ENCODE measurements at places on chromosomes 3 and 15. TPM values are rescaled to one million over a fixed set of nuclear protein-coding genes. Genes with fewer than 3 reads are reported as not detected.

Gene TRPM1
- total RNA-seq, result not detected

Gene MASP1
- total RNA-seq, result 4.3 TPM

Gene GP5
- 0.38 TPM for total RNA-seq

Gene STRIT1
- total RNA-seq, result not detected

Gene HTR3E
- total RNA-seq, result not detected

Gene TFRC
- total RNA-seq, result 478 TPM

Gene SLC2A2
- total RNA-seq, result not detected

Gene C3orf85
- total RNA-seq, result not detected

Gene ZNF774
- 5.5 TPM for total RNA-seq

- peak; percentile 56 for DNase-seq
- H3K4me1 ChIP-seq, result peaks cover 32% of the 10 kb centered on the region
- no peaks in the 10 kb centered on the region for H3K27me3 ChIP-seq
- H3K36me3 ChIP-seq, result peaks cover 30% of the 10 kb centered on the region
These were observed 14.2 kb upstream of the CLEC3B start for GRCh38 chr3:45011756-45012508.

GRCh38 chr15:70204652-70205051, 106.9 kb upstream of the TLE3 start:
- H3K36me3 ChIP-seq, result no peaks in the 10 kb centered on the region
- H3K27ac ChIP-seq, result no peak overlapping the region
- H3K27me3 ChIP-seq, result no peaks in the 10 kb centered on the region
- no peak overlapping the region for H3K4me3 ChIP-seq
- peaks cover 5% of the 10 kb centered on the region for H3K4me1 ChIP-seq

- peaks cover 37% of the 10 kb centered on the region for H3K4me1 ChIP-seq
- H3K27ac ChIP-seq, result peak overlapping the region; percentile 75
- DNase-seq, result peak; percentile 68
- H3K36me3 ChIP-seq, result no peaks in the 10 kb centered on the region
These were observed 79.8 kb downstream of the ABHD5 start for GRCh38 chr3:43770426-43771103.

GRCh38 chr3:11236588-11237461, 35.4 kb upstream of the ATG7 start:
- no peaks in the 10 kb centered on the region for H3K36me3 ChIP-seq
- no peaks in the 10 kb centered on the region for H3K4me1 ChIP-seq
- H3K27ac ChIP-seq, result no peak overlapping the region
- no peak overlapping the region for H3K4me3 ChIP-seq
- H3K27me3 ChIP-seq, result no peaks in the 10 kb centered on the region
- peak; percentile 77 for DNase-seq

DNA sequence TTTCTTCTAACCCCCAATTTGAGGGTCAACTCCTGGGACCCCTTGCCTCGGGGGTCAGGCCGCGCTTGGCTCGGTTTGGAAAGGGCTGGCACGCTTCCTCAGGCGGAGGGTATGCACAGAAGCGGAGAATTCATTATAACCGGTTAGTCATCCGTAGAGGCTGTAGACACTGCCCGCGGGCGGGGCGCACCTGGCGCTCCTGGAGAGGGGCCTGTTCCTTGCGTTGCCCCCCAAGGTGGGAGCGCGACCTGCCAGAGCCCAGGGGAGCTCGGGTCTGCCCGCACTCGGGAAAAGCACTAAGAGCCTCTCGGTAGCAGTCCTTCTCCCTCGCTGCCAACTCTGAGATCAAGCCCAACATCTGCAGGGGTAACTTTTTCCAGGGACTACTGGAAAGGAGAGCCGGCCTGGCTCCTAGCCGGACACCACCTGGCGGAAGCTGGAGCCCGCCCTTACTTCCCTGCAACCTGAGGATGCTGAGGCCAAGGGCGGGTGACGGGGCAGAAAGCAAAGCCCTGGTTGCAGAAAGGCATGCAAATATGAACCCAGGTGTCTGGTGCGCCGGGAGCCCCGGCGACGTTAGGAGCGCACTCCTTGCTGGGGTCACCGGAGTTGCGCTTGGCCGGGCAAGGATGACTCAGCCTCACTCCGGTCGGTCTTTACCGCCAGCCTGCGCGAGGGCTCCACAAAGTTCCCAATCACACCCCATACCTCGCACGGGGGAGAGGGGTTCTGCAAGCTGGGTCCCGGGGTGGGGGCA, 1.5 kb upstream of the CACNA2D3 start:
- no peaks in the 10 kb centered on the region for H3K36me3 ChIP-seq
- H3K27ac ChIP-seq, result no peak overlapping the region
- peak; percentile 47 for DNase-seq
- peaks cover 40% of the 10 kb centered on the region for H3K27me3 ChIP-seq

GRCh38 chr15:57122080-57122840, 203.8 kb downstream of the TCF12 start:
- H3K27ac ChIP-seq, result peak overlapping the region; percentile 33
- DNase-seq, result no peak
- H3K36me3 ChIP-seq, result no peaks in the 10 kb centered on the region
- no peak overlapping the region for H3K4me3 ChIP-seq

DNA sequence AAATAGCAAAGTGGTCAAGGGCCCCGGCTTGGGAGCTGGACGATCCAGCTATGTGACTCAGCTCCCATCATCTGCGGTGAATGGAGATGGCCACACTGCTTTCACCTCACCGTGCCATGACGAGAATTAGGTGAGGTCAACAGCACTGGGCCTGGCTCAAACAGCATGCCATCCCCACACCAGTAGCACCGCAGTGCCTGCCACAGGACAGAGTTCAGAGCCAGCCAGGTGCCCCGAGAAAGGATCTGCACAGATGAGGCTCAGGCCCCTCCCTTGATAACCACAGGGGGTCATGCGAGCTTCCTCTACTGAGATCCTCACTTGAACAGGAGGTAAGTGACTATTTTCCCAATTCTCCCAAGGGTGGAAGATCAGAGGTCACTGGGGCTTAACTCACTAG, 29.4 kb downstream of the ZXDC start:
- H3K4me3 ChIP-seq, result no peak overlapping the region
- H3K27me3 ChIP-seq, result no peaks in the 10 kb centered on the region
- H3K36me3 ChIP-seq, result peaks cover 49% of the 10 kb centered on the region
- no peaks in the 10 kb centered on the region for H3K4me1 ChIP-seq
- no peak overlapping the region for H3K27ac ChIP-seq

- H3K36me3 ChIP-seq, result no peaks in the 10 kb centered on the region
- peaks cover 26% of the 10 kb centered on the region for H3K4me1 ChIP-seq
- no peak for DNase-seq
- peaks cover 21% of the 10 kb centered on the region for H3K27me3 ChIP-seq
- peak overlapping the region; percentile 74 for H3K27ac ChIP-seq
These were observed 5.7 kb downstream of the PLCH1 start for GRCh38 chr3:155739154-155739553.

- no peaks in the 10 kb centered on the region for H3K27me3 ChIP-seq
- no peaks in the 10 kb centered on the region for H3K4me1 ChIP-seq
- H3K27ac ChIP-seq, result no peak overlapping the region
- no peaks in the 10 kb centered on the region for H3K36me3 ChIP-seq
- no peak overlapping the region for H3K4me3 ChIP-seq
These were observed 65.2 kb downstream of the RARB start for GRCh38 chr3:25493246-25493645.

GRCh38 chr15:70646169-70646568, 117.2 kb downstream of the UACA start:
- no peaks in the 10 kb centered on the region for H3K4me1 ChIP-seq
- no peak overlapping the region for H3K4me3 ChIP-seq
- no peak overlapping the region for H3K27ac ChIP-seq
- H3K36me3 ChIP-seq, result no peaks in the 10 kb centered on the region
- no peaks in the 10 kb centered on the region for H3K27me3 ChIP-seq

DNA sequence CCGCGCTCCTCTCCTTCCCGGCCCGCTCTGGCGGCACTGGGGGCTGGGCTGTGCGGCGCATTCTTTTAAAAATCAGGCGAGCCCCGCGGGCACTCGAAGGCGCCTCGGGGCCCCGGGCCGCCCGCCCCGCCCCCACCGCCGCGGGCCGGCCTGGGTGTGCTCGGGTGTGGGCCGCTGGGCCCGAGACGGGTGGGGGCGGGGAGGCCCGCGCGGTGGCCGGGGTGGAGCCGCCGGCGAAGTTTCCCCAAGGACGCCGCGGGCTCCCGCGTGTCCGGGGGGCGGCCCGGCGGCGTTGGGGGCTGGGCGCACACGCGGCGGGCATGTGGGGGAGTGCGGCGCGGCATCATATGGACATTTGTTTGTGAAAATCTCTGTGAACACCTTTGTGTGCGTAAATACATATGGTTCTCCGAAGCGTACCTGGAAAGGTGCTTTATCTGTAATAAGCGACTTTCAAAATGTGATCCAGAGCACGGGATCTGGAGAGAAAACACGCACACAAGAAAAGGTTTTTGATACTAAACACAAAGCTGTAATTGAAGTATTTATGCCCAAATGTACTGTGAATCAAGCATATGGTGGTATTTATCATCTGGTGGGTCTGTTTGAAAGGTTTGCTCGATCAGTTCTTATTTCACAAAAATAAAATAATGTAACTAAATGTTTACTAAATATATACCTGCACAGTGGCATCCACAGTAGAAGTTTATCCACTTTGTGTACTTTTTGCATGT, 612 bp upstream of the TBL1XR1 start:
- peak overlapping the region; percentile 74 for H3K4me3 ChIP-seq
- peak overlapping the region; percentile 94 for H3K27ac ChIP-seq
- H3K4me1 ChIP-seq, result peaks cover 35% of the 10 kb centered on the region

- H3K27me3 ChIP-seq, result no peaks in the 10 kb centered on the region
- H3K4me1 ChIP-seq, result peaks cover 47% of the 10 kb centered on the region
- H3K27ac ChIP-seq, result peak overlapping the region; percentile 27
- no peak overlapping the region for H3K4me3 ChIP-seq
These were observed 89.9 kb upstream of the MEF2A start for GRCh38 chr15:99475754-99476412.

DNA sequence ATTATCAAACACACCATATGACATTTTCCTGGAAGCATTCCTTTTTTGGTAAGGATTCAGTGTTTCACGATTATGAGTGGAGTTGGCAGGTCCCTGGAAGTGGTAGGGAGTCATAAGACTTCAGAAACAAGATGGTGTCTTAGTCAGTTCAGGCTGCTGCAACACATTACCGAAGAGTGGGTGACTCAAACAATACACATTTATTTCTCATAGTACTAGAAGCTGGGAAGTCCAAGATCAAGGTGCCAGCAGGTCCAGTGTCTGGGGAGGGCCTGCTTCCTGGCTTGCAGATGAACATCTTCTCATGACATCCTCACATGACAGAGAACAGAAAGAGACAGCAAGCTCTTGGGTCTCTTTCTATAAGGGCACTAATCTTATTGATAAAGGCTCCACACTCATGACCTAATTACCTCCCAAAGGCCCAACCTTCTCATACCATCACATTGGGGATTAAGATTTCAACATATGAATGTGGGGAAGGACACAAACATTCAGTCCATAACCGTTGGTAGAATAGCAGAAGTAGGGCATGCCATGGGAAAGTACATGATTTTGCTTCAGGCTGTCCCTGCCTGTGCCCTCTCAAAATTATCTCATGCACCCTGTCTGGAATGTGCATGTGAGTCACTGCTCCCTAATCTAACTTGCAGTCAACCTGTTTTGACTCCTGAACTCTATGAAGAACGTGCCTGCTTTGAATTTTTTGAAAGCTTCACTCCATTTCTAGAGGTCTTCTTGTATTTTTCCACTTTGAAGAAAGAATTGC, 72.5 kb downstream of the GTPBP8 start:
- H3K4me1 ChIP-seq, result no peaks in the 10 kb centered on the region
- no peak for DNase-seq
- H3K36me3 ChIP-seq, result no peaks in the 10 kb centered on the region
- H3K4me3 ChIP-seq, result no peak overlapping the region
- H3K27ac ChIP-seq, result no peak overlapping the region

DNA sequence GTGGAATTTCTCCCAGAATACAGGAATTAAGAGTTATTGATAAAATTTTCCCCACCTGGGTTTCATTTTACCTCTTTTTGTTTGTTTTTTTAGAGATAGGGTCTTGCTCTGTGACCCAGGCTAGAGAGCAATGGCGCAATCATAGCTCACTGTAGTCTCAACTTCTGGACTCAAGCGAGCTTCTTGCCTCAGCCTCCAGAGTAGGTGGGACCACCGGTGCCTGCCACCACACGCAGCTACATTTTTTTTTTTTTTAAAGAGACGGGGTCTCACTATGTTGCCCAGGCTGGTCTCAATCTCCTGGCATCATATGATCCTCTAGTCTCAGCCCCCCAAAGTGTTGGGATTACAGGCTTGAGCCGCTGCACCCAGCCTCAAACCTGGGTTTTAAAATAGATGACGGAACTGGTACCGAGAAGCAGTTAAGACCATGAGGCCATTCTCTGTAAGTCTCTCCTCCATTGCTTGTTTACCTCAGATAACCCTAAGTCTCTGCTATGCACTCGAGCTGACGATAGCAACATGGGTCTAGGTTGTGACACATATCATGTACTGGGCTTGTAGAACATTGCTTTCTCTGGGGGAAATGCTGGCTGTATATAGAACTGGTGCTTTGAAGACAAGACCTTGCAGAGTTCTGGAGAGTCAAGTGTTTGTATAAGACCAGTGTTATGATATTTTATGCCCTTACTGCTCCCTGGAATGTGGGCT, 16.4 kb downstream of the ETV5 start:
- no peaks in the 10 kb centered on the region for H3K36me3 ChIP-seq
- no peak overlapping the region for H3K27ac ChIP-seq
- H3K27me3 ChIP-seq, result no peaks in the 10 kb centered on the region

DNA sequence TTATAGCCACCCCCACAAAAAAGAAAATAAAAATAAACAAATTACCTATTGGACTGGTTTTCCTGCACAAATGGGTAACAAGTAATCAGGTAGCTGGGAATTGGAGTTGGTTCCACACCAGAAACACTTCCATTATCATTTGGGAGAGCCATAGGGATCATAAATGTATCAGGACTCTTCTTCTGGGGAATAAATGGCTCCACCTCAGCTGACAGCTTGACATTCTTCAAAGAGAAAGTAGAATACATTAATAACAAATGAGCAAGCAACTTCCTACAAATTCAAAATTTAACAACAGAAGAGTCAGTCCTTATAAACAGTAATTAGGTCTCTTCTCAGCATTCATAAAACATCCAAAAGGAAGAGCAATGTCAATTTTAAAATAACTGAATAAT, 8.7 kb downstream of the SECISBP2L start:
- H3K27ac ChIP-seq, result no peak overlapping the region
- peaks cover 37% of the 10 kb centered on the region for H3K36me3 ChIP-seq
- DNase-seq, result no peak

DNA sequence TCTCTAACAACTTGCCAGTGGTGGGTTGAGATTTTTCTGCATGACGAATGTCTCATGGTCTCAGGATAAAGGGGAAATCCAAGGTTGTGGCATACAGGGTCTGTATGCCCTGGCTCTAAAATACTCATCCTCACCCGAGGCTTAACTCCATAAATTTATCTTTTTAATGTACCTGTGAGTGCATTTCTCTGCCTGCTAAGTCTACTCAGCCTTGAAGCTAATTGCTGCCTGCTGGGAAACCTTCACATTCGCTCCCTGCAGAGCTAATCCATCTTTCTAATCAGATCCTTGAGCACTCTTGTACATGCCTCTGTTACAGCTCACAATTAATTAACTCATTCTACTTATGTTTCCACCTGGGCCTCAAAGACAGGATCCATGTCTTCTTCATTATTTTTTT, 93.8 kb downstream of the CMSS1 start:
- no peak overlapping the region for H3K4me3 ChIP-seq
- no peak for DNase-seq
- H3K27ac ChIP-seq, result no peak overlapping the region
- no peaks in the 10 kb centered on the region for H3K4me1 ChIP-seq
- no peaks in the 10 kb centered on the region for H3K36me3 ChIP-seq

- H3K27me3 ChIP-seq, result no peaks in the 10 kb centered on the region
- no peaks in the 10 kb centered on the region for H3K36me3 ChIP-seq
- DNase-seq, result peak; percentile 77
- H3K27ac ChIP-seq, result peak overlapping the region; percentile 70
- no peak overlapping the region for H3K4me3 ChIP-seq
These were observed 38.8 kb downstream of the BHLHE40 start for GRCh38 chr3:5017925-5018531.

- no peaks in the 10 kb centered on the region for H3K27me3 ChIP-seq
- no peaks in the 10 kb centered on the region for H3K4me1 ChIP-seq
- no peaks in the 10 kb centered on the region for H3K36me3 ChIP-seq
- H3K4me3 ChIP-seq, result no peak overlapping the region
These were observed 16.3 kb downstream of the ZNF385D start for GRCh38 chr3:21734746-21735145.
